ENCODE measurements at places on chromosomes 4 and X.
A peak's percentile ranks its signal among the peaks of the same experiment; 100 is the strongest.

GRCh38 chrX:131747173-131747572 is 203.3 kb downstream of the OR13H1 start:
- DNase-seq, result no peak

- no peak for DNase-seq
These were observed 97.2 kb downstream of the GUCY2F start for GRCh38 chrX:109384699-109385098.

DNA sequence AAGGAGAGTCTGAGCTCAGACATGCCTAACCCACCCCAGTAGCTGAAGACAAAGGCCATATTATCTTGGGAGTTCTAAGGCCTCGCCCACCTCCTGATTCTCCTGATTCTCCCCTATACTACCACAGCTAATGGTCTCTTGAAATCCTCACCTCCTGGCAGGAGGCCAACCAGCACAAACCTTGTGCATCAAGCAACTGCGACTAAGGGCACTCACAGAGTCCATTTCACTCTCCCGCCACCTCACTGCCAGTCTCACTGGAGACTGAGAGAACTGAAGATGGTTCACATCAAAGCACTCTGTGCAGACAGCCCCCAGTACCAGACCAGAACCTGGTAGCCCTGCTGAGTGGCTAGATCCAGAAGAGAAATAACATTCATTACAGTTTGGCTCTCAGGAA is 102.1 kb upstream of the KLF8 start:
- no peak for DNase-seq

DNA sequence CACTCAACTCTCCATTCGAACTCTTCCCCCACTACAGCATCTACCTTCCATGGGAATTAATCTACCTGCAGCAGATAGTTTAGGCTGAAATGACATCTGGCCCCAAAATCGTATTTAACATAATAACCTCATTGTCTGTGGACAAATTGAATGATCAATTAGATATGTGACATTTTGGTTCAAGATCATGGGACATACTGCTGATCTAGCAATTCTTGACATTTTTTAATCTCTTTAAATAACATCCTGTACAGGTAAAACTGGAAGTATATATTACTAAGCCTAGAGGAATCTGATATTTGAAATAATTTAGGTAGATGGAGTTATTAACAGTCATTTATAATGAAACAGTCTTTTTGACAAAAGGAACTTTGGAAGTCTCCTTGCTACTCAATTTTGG is 702.5 kb downstream of the NLGN4X start:
- DNase-seq, result no peak

DNA sequence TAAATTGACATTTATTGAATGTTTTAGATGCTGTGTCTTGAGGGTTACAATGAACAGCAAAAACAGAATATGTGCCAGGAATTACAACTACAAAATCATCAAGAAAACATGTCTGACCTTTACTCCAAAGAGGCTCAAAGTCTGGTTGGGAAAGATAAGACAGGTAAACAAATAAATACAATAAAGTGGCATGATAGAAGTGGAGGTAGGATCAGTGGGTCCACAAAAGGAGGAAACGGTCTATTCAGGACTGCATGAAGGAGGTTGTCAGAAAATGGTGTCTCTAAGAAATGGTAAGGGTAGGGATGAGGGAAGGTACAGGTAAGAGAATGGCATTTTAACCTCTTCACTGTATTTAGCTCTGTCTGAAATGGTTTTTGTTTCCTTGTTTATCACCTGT is 3.8 kb downstream of the ARHGEF38 start:
- DNase-seq, result no peak

GRCh38 chr4:94947681-94948108 is 189.9 kb downstream of the BMPR1B start:
- no peak for DNase-seq

DNA sequence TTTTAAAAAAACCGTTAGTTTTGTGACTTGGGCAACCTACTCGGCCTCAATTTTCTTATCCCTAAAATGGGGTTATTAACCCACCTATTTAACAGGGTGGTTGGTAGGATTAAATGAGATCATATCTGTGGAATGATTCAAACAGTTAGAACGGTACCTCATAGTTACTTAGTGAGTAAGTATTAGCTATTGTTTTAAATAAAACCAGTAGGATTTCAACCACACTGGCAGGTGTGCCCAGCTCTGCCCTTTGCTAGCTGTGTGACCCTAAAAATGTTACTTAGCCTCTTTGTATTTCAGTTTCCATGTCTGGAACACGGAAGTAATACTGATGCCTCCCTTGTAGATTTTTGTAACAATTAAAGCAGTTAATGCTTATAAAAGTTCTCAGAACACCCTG is 225.8 kb upstream of the SPRY1 start:
- no peak for DNase-seq

DNA sequence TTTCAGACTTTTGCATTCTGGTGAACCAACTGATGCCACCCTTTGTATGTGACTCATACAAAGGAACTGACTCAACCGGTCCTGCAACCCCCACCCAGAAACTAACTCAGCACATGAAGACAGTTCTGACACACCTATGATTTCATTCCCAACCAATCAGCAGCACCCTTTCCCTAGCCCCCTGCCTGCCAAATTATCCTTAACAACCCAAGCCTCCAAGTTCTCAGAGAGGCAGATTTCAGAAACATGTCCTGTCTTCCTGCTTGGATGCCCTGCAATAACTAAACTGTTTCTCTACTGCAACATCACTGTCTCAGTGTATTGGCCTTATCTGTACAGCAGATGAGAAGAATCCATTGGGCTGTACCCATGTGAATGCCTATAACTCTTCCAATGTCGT is 284.7 kb downstream of the CAMK2D start:
- DNase-seq, result peak; percentile 16

All from stimulated activated CD4-positive, alpha-beta T cell treated with anti-CD3 and anti-CD28 coated beads, TNF-alpha, amount 100 ng/mL, for 4 hours (primary cell).